Stimulated activated CD4-positive, alpha-beta T cell treated with anti-CD3 and anti-CD28 coated beads, Interleukin-12 subunit alpha, Interleukin-12 subunit beta, amount 100 ng/mL, for 24 hours (primary cell): ENCODE measurements at places on chromosomes 6 and 20.

DNA sequence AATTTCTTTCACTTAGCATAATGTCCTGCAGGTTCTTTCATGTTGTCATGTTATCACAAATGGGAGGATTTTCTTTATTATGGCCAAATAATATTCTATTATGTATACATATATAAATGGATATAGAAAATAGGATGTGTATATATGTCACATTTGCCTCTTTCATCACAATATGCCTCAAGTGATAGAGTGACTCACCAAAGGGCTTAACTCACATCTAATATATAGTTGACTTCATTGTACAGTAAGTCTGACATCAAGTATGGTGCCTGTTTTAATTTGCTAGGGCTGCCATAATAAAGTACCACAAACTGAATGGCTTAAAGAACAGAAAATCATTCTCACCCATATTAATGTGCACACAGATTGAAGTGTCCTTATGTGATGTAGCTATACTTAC is 436.1 kb upstream of the FLRT3 start:
- DNase-seq, result no peak

- no peak for DNase-seq
Observed at GRCh38 chr6:101689156-101689555, 295.6 kb downstream of the GRIK2 start.

DNA sequence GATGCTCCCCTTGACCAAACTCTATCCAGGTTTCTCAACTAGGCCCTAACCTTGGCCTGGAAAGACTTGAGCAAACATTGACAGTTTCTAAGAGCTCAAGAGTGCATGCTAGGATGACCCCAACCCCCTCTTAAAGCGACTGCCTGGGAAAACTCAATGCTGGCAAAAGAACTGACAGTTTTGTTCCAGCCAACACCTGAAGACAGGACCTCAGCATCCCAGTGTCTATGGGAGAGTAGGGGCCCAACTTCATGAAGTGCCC is 119.9 kb downstream of the ZMYND8 start:
- no peak for DNase-seq

GRCh38 chr6:88910922-88911778 is 52.3 kb downstream of the RNGTT start:
- no peak for DNase-seq

DNA sequence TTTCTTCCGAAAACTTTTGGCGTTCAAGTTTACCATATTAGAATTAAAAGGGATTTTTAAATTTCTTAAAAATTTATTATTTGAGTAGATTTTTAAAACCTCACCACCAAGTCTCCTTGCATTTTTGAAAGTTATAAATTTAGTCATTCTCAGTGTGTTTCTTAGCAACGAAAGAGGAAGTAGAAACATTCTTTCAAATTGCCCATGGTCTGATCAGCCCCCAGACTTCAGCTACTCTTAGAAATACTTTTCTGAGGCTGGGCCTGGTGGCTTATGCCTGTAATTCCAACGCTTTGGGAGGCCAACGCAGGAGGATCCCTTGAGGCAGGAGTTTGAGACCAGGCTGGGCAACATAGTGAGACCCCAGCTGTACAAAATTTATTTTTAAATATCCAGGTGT is 15.1 kb upstream of the RTF2 start:
- no peak for DNase-seq

DNA sequence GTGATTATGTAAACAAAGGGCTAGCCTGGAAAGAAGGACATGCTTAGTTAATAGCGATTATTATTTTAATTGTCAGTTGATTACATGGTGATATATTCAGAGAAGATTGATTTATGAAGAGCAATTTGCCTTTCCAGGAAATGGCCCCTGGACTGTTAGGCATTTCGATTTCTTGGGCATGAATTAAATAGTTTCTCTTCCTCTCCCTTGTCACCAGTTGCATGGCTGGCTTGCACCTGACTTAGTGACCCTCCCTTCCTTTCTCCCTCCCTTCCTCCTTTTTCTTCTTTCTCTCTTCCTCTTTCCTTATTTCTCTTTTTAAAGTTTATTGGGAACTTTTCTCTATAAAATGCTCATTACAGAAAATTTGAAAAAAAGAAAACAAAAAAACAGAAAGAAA is 235.4 kb downstream of the CDC5L start:
- DNase-seq, result no peak

DNA sequence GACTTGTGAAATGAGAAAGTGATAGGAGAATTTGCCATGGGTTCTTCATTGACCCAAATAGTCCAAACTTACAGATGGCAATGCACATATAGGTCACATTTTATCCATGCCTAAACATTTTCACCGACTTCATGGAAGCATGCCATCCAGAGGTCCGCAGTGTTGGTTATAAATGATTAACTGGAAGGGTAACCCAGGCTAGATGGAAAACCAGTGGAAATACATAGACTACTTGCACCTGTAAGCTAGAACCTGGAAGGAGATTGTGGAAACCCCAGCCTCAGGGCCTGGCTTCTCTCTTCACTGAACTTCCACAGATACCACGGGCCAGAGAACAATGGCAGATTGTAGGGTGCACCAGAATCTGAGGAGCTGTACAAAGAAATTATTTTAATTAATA is 103.8 kb upstream of the SYNDIG1 start:
- DNase-seq, result no peak

- DNase-seq, result no peak
Observed at GRCh38 chr6:12354499-12354898, 64.3 kb downstream of the EDN1 start.

GRCh38 chr6:106556368-106556960 is 72.8 kb downstream of the RTN4IP1 start:
- no peak for DNase-seq

- DNase-seq, result no peak
Observed at GRCh38 chr6:78365473-78365872, 501.9 kb upstream of the IRAK1BP1 start.

GRCh38 chr20:46174469-46175126 is 56.5 kb downstream of the CD40 start:
- DNase-seq, result peak; percentile 76

GRCh38 chr6:90610751-90611542 is 24.1 kb upstream of the MAP3K7 start:
- peak; percentile 35 for DNase-seq

DNA sequence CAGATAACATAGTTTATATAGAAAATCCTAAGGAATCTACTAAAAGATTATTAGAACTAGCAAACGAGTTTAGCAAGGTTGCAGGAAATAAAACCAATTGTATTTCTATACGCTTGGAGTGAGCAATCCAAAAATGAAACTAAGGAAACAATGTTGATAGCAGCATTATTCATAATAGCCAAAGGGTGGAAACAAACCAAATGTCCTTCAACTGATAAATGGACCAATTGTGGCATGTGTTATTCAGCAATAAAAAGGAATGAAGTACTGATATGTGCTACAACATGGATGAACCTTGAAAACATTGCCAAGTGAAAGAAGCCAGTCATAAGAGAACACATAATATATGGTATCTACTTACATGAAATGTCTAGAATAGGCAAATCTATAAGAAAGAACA is 101.0 kb upstream of the VSTM2L start:
- DNase-seq, result no peak

DNA sequence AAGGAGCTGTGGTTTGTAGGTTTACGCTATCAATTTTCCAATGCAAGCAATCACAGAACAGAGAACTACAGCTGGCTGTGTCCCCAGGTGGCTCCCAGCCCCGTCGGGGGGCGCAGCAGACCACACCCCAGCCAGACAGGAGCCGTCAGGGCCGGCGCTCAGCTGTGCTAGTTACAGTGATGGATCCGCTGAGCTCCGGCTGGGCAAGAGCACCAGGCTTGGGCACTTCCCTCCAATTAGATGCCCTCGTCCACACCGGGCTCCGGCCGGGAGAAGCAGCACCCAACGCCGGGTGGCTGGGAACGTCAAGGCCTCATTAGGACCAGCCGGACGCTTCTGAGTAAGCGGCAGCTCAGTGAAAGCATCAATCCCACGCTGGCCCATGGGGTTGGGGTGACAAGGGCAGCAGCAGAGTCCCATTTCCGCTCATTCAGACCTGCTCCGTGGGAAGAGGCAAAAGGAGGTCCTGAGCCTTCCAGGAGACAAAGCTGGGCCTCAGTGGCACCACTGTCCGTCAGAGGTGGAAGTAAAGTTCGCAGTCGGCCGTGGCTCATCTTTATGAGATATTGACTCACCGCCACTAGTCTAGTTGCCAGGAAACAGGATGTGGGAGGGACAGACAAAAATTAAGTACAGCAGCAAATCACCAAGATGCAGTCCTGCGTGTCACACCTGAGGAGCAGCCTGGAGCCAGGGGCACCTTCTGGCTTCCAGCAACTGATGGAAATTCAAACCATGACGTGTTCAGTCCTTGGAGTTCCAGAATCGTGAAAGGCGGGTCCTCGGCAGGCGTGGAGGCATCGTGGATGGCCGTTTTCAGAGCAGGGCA is 164.1 kb downstream of the TAF4 start:
- DNase-seq, result no peak

GRCh38 chr6:1738558-1739081 is 128.9 kb downstream of the FOXC1 start:
- DNase-seq, result no peak

DNA sequence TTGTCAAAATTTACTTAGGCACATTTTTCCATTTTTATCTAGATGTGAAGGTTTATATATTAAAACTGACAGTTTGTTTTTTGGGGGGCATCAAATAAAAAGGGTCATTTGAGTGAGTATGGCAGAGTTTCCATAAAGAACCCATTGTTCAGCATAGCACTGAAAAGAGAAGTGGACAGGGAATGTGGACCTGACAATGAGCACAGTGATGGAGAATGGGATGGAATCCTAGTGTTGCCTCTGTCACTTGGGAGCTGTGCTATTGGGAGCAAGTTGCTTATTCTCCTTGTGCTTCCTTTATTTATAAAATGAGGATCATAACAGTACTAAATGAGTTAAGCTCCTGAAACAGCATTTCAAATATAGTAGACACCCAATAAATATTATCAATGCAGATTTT is 130.7 kb upstream of the SIM1 start:
- DNase-seq, result no peak

- DNase-seq, result no peak
Observed at GRCh38 chr6:87965806-87966205, 81.8 kb upstream of the SPACA1 start.

DNA sequence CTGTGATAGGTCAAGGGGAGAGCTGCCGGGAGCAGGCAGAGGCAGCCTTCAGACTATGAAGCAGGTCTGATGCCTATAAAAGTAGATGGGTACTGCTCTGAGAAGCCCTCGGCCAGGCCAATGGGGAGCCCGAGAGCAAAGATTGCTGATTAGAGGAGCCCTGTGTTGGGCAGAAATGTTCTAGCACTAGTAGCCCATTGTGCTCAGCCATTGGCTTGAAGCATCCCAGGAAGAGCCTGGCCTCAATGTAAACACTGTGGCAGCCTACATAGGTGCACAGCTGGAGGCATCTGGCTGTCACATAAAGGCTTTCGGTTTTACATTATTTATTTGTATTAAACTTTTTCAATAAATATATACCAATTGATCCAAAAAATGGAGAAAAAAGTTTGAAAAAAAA is 67.7 kb downstream of the SNAP25 start:
- no peak for DNase-seq

DNA sequence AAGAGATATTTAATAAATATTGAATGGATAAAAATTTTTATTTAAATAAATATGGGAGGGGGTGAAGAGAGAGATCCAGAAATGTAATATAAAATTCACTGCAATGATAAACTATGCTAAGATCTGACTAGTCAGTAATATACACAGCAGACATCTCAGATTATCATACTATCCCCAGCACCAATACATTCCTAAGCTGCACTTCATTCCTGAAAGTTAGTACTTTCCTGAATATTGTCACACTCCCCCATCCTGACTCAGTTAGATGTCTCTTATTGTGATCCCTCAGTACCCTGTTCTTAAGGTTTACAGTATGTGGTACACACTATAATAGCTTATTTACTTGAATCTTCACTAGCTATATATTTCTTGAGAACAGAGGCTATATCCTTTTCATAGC is 88.3 kb upstream of the KCNQ5 start:
- DNase-seq, result no peak
